ENCODE measurements at places on chromosomes 6 and 20. TPM values are rescaled to one million over a fixed set of nuclear protein-coding genes. Genes with fewer than 3 reads are reported as not detected.

FGD2 gene
- 0.04 TPM for total RNA-seq

PRDM13 gene
- 0.14 TPM for total RNA-seq

- DNase-seq: no peak
Measured at GRCh38 chr6:165983112-165984072, 184.3 kb downstream of the TBXT start.

- no peak for DNase-seq
Measured at GRCh38 chr20:61026173-61026572, 225.9 kb upstream of the CDH4 start.

GRCh38 chr6:38170666-38171355, 351.3 kb downstream of the ZFAND3 start:
- no peak for DNase-seq

DNA sequence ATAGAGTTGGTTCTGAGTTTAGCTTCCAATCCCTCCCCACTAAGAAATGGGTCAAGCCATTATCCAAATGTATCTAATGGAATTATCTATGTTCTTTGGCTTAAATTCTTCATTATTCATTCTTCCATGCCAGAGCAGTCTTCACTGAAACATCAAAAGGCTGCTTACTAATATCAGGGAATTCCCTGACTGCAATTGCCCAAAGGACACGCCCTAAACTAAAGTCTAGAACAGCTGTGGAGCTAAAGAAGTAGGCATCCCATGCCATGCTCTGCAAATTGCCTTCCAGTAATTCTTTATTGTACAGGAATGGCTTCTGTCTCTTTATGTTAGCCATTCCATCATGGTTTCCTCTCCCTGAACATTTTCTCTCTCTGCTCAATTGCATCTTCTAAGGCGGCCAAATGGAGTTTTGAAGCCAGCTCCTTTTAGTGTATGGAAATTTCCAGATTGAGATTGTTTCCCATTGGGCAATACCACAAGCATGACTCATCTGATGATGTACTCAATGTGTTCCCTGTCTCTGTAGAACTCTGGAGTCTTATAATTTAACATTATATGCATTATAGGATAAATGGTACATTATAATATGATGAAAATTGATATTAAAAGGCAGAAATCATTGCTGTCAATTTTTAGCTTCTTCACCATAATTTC, 28.8 kb upstream of the TSHZ2 start:
- DNase-seq: no peak

DNA sequence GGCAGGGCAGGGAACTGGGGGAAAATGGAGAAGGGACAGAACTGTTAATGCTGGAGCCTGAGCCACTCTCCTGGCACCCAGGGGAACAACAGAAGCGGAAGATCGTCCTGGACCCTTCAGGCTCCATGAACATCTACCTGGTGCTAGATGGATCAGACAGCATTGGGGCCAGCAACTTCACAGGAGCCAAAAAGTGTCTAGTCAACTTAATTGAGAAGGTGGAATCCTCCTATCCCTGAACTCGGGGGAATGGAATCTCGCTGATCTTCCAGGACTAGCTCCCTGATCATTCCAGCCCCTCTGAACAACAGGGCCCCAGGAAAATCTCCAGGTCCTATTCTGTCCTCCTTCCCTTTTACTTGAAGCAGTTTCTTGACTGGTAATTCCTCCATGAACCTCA, 2.0 kb downstream of the CFB start:
- no peak for DNase-seq
